Activated CD4-positive, alpha-beta T cell treated with anti-CD3 and anti-CD28 coated beads, Interleukin-2, amount 10 ng/mL, durations not matched to agents 24 days and 14 days (primary cell): ENCODE measurements at places on chromosomes 16 and 17.

GRCh38 chr16:9125658-9126505, 34.4 kb downstream of the HAPSTR1 start:
- H3K27ac ChIP-seq, result peak overlapping the region; percentile 50
- DNase-seq, result no peak
- peaks cover 43% of the 10 kb centered on the region for H3K4me1 ChIP-seq
- H3K4me3 ChIP-seq, result no peak overlapping the region

DNA sequence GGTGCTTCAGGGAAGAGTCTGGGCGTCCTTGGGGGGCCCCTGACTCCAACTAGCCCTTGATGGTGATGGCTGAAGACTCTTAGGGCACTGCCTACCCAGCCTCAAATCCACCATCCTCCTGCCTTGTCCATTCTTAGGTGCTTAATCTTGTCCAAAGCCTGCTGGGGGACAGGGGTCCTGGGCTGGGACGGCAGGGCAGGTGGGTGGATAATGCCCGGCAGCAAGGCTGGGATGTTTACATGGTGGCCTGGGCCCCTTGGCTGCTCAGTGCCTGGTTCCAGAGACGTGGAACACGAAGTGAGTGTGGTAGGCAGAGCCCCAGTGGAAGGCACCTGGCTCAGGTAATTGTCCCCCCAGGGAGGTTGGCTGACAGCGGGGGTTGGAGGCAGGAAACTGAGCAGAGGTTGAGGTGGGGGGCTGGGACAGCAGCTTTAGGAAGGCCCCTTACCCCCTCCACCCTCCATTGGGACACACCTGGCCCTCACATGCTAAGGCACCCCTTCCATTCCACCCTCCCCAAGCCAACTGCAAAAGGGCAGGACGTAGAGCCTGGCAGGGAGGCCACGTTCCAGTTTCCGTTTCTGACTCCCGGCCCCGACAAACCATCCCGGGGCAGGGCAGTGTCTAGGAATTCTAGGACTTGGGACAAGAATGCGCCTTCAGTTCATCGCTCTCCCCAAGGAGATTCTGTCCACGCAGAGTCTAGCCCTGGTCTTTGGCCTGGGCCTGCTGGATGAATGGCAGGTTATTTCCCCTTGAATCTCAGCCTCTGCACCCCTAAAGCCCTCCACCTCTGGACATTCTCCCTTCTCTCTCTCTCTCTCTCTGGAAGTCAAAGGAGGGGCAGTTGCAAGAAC, 1.9 kb downstream of the FOXJ1 start:
- peaks cover 13% of the 10 kb centered on the region for H3K27me3 ChIP-seq
- H3K4me1 ChIP-seq, result peaks cover 36% of the 10 kb centered on the region
- no peak overlapping the region for H3K4me3 ChIP-seq
- H3K27ac ChIP-seq, result no peak overlapping the region
- no peak for DNase-seq

GRCh38 chr16:88349903-88350900, 32.6 kb upstream of the ZNF469 start:
- H3K27ac ChIP-seq, result no peak overlapping the region
- peaks cover 2% of the 10 kb centered on the region for H3K4me1 ChIP-seq
- H3K27me3 ChIP-seq, result no peaks in the 10 kb centered on the region
- no peak for DNase-seq

DNA sequence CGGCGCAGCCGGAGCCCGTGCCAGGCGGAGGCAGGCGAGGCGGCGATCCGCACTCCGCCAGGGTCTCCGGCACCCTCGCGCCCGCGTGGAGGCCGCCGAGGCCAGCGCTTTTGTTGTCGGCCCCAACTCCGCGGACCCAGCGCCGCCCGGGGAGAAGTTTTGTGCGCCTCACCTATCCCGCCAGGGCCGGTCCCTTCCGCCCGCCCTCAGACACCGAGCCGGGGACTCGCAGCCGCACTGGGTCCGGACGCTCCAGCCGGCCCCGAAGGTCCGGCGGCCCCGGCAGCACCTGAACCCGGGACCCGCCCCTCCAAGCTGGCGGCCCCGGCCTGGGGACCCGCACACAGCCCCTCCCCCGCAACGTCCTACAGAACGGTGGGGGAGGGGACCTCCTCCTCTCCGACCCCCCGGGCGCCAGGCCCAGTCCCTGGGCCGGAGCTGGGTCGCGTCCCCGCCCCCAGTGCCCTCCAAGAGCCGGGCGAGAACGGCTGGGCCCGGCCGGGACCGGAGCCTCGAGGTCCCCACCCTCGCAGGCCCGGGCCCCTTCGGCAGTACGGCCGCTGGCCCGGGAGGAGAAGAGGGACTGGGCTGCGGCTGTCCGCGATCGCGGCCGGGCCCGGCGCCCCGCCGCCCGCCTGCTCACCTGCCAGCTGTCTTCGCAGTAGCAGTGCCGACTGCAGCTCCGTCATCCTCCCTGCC, 698 bp downstream of the UBE2G1 start:
- no peak overlapping the region for H3K27ac ChIP-seq
- no peaks in the 10 kb centered on the region for H3K27me3 ChIP-seq
- peak overlapping the region; percentile 77 for H3K4me3 ChIP-seq

GRCh38 chr17:44198721-44199552, 747 bp downstream of the ATXN7L3 start:
- peak; percentile 88 for DNase-seq
- H3K27ac ChIP-seq, result peak overlapping the region; percentile 87
- H3K4me1 ChIP-seq, result peaks cover 36% of the 10 kb centered on the region
- H3K4me3 ChIP-seq, result peak overlapping the region; percentile 91
- H3K36me3 ChIP-seq, result peaks cover 35% of the 10 kb centered on the region

DNA sequence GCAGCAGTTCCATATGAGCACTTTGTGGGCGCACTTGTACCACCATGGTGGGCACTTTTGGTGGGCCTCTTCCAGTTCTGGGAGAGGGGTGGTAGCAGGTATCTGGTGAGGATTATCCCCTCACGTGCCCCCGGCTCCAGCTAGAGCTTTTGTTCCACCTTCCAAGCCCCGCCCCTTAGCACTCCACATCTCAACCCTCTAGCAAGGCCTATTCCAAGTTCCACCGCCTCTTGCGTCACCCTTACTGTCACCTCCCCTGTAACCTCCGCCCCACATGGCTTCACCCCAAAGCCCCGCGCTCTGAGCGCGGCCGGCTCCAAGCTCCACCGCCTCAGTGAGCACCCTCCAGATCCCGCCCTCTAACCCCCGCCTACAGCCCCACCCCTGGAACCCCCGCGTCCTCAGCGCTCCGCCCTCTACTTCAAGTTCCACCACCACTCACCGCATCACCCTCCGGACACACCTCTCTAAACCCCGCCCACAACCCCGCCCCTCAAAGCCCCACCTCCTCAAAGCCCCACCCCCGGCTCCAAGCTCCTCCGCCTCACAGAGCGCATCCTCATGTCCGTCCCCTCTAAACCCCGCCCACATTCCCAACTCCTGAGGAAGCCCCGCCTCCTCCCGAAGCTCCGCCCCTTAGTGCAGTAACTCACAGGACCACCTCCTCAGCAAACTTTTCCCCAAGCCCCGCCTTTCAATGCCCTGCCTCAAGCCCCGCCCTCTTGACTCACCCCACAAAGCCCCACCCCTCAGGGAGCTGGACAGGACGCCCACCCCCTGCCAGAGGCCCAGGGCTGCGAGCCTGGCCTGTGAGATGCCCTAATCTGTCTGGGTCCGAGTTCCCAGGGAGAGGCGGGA, 11.1 kb downstream of the SCN4A start:
- DNase-seq, result peak; percentile 80
- H3K27ac ChIP-seq, result peak overlapping the region; percentile 37
- H3K4me1 ChIP-seq, result peaks cover 5% of the 10 kb centered on the region
- peak overlapping the region; percentile 74 for H3K4me3 ChIP-seq

- no peak overlapping the region for H3K27ac ChIP-seq
- peaks cover 9% of the 10 kb centered on the region for H3K27me3 ChIP-seq
- no peak for DNase-seq
- peaks cover 35% of the 10 kb centered on the region for H3K4me1 ChIP-seq
- H3K4me3 ChIP-seq, result peak overlapping the region; percentile 0
Observed at GRCh38 chr16:57690782-57691471, 3.7 kb upstream of the DRC7 start.

- no peak for DNase-seq
- no peaks in the 10 kb centered on the region for H3K36me3 ChIP-seq
- no peak overlapping the region for H3K27ac ChIP-seq
Observed at GRCh38 chr17:30302241-30302640, 10.5 kb upstream of the BLMH start.

DNA sequence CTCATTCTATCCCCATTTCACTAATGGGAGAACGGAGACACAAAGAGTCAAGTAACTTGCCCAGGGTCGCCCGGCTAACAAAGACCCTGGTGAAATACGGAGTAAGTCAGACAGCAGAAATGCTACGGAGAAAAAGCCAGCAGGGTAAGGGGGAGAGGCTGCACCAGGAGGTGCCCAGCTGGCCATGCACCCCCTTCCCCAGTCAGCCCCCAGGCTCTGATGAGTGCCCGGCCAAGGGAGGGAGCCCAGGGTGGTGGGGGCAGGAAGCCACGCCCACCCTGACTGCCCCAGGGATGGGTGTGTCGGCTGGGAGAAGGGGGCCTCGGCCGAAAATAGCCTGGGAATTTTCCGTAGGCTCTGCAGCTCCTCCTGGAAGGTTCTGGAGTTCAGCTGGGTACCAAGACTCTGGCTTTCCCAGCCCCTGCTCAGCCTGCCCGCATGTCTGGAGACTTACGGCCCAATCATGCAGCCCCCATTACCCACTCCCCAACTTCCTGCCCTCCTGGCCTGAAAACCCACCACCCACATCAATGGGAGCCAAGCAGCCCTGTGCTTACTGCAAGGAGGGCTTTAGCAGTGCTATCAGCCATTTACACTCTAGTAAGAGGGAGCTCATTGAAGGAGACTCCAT, 4.2 kb downstream of the CARHSP1 start:
- peak overlapping the region; percentile 19 for H3K4me3 ChIP-seq
- H3K27me3 ChIP-seq, result no peaks in the 10 kb centered on the region
- H3K36me3 ChIP-seq, result peaks cover 16% of the 10 kb centered on the region
- H3K4me1 ChIP-seq, result peaks cover 35% of the 10 kb centered on the region

- DNase-seq, result no peak
- peaks cover 18% of the 10 kb centered on the region for H3K4me1 ChIP-seq
- H3K27ac ChIP-seq, result no peak overlapping the region
- no peaks in the 10 kb centered on the region for H3K27me3 ChIP-seq
- no peak overlapping the region for H3K4me3 ChIP-seq
Observed at GRCh38 chr17:73199751-73200317, 7.0 kb downstream of the COG1 start.

DNA sequence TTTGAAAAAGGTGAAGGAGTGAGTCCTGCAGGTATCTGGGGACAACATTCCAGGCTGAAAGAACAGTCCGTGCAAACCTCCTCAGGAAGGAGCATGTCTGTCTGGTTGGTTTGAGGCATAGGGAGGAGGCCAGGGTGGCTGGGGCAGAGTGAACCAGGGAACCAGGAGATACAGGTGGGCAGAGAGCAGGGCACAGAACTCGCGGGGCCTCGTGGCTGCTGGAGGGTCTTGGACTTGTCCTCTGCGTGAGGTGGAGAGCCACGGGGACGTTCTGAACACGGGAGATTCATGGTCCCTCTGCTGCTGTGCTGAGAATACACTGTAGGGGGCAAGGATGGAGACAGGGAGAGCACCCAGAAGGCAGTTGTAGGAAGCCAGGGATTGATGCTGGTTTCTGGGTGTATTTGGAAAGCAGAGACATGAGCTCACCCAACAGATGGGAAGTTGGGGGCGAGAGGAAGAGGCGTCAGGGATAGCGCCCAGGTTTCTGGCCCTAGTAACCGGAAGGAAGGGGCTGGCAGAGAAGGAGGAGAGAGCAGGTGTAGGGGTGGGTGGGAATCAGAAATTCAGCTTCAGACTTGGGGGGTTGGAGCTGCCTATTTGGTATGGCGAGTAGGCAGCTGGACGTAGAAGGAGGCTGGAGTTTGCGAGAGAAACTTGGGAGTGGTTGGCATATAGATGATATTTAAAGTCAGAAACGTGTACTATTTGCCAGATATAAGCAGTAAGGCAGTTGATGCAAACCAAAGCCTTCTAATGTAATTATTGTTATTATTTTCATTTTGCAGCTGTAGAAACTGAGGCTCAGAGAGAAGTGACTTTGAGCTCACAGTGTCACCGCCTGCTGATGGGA, at the start of gene CCL17:
CCL17 (plus strand) TSS at position 803 of the 853 bp plus-strand sequence. CDS start 9,166 bp downstream, outside the sequence.
- H3K4me3 ChIP-seq, result no peak within 1 kb of the TSS
- DNase-seq, result no peak
- peaks cover 11% of the 10 kb centered on the region for H3K27me3 ChIP-seq
- no peaks in the 10 kb centered on the region for H3K36me3 ChIP-seq
- peaks cover 3% of the 10 kb centered on the region for H3K4me1 ChIP-seq
- peak within 1 kb of the TSS; percentile 11 for H3K27ac ChIP-seq

- H3K27ac ChIP-seq, result no peak overlapping the region
- H3K4me1 ChIP-seq, result peaks cover 2% of the 10 kb centered on the region
- H3K36me3 ChIP-seq, result no peaks in the 10 kb centered on the region
- no peak overlapping the region for H3K4me3 ChIP-seq
- DNase-seq, result no peak
- H3K27me3 ChIP-seq, result no peaks in the 10 kb centered on the region
Observed at GRCh38 chr16:85090181-85090580, 22.1 kb downstream of the CIBAR2 start.

GRCh38 chr16:1121601-1122397, 25.8 kb upstream of the C1QTNF8 start:
- H3K4me3 ChIP-seq, result no peak overlapping the region
- H3K36me3 ChIP-seq, result no peaks in the 10 kb centered on the region
- H3K4me1 ChIP-seq, result no peaks in the 10 kb centered on the region
- no peaks in the 10 kb centered on the region for H3K27me3 ChIP-seq
- no peak for DNase-seq

DNA sequence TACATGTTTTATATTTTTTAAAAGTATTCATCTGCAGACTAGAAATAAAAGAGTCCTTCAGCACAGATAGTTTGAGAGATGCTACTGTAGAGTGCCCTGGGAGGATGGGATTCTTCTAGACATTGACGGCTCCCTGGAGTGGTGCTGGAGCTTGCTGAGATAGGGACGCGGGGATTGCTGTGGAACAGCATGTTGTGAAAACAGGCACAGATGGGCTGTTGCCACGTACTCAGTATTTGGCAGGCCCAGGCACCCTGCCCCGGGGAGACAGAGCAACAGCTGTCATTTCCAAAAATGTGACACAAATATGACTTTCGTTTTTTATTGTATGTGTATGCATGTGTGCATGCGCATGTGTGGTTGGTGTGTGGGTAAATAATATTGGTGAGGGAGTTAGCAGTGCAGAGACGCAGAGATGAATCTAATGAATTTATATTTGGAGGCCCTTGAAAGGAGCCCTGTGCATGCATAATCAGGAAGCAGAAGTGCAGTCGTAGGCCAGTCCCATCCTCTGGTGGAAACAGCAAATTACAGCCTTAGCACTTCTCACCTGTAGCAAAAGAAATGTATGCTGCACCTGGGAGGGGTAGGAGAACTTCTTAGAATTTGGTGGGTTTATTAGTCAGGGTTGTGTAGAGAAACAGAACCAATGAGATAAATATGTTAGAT, 6.2 kb upstream of the ABCA8 start:
- no peak for DNase-seq
- H3K4me1 ChIP-seq, result no peaks in the 10 kb centered on the region
- no peaks in the 10 kb centered on the region for H3K36me3 ChIP-seq
- no peaks in the 10 kb centered on the region for H3K27me3 ChIP-seq
- H3K4me3 ChIP-seq, result no peak overlapping the region

- DNase-seq, result no peak
- peaks cover 36% of the 10 kb centered on the region for H3K4me1 ChIP-seq
- no peaks in the 10 kb centered on the region for H3K27me3 ChIP-seq
- peaks cover 49% of the 10 kb centered on the region for H3K36me3 ChIP-seq
- H3K27ac ChIP-seq, result no peak overlapping the region
Observed at GRCh38 chr17:59766491-59766890, 59.0 kb downstream of the VMP1 start.
